IMR-90 (cell line): ENCODE measurements at places on chromosomes 3 and 15. TPM values are rescaled to one million over a fixed set of nuclear protein-coding genes. Genes with fewer than 3 reads are reported as not detected.

Gene OTOL1
- total RNA-seq: not detected in 2 replicates

Gene LOXL1
- total RNA-seq: 146 and 148 TPM in 2 replicates

Gene ISLR
- total RNA-seq: under 0.01 TPM in 2 replicates

Gene MST1R
- total RNA-seq: under 0.01 TPM in 1 of 2 replicates, not detected in the other

Gene KCNAB1
- total RNA-seq: under 0.01 and 0.56 TPM in 2 replicates

DNA sequence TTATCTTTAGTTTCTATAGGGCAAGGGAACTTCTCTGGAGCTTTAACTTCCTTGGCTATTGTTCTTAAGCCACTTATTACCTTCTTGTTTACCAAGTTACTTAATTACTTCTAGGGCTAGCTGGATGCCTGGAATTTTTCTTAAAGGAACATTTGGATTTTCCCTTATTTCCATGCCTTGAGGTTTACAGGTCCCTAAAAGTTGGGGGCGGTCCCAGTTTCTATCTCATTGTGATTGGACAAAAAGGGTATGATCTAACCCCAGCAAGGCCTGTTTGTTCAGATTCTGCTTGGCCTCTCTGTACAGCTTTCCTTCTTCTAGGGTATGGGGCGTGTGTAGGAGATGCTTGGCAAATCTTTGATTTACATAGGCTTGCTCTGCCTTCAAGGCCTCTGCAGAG lies 17.4 kb downstream of the PDHB start:
- peaks cover 47% of the 10 kb centered on the region; the same call in 1 of the 2 replicates for H3K36me3 ChIP-seq
- no peak overlapping the region for H3K27ac ChIP-seq
- DNase-seq: no peak
- no peak overlapping the region for H3K4me3 ChIP-seq
- H3K27me3 ChIP-seq: no peaks in the 10 kb centered on the region

GRCh38 chr15:60918234-60918959 lies 310.7 kb downstream of the RORA start:
- no peak overlapping the region for H3K4me3 ChIP-seq
- H3K27me3 ChIP-seq: no peaks in the 10 kb centered on the region; the same call in 1 of the 2 replicates
- peaks cover 3% of the 10 kb centered on the region; the same call in 1 of the 2 replicates for H3K4me1 ChIP-seq
- DNase-seq: no peak
- H3K36me3 ChIP-seq: no peaks in the 10 kb centered on the region

DNA sequence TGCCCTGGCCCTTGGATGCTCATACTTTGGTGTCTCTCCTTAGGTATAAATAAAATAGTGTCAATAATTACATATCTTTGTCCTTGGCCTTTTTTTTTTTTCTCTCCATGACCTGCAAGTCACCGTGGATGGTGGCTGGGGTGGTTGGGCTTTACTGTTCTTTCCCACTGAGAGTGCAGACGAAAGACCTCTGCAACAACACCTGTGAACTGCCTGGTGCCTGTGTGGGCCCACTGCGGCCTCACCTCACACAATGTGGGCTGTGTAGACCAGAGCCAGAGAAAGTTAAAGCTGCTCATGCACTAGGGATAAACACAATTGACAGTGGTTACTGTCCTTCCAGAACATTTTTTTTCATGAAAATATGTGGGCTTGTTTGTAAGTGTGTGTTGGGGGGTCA lies 39.0 kb downstream of the CCDC32 start:
- H3K36me3 ChIP-seq: no peaks in the 10 kb centered on the region
- H3K27ac ChIP-seq: no peak overlapping the region
- no peak overlapping the region for H3K4me3 ChIP-seq
- DNase-seq: no peak
- H3K4me1 ChIP-seq: 0 out of 2 replicates have a peak, but pooled peaks cover 2% of the 10 kb centered on the region
- H3K27me3 ChIP-seq: no peaks in the 10 kb centered on the region

DNA sequence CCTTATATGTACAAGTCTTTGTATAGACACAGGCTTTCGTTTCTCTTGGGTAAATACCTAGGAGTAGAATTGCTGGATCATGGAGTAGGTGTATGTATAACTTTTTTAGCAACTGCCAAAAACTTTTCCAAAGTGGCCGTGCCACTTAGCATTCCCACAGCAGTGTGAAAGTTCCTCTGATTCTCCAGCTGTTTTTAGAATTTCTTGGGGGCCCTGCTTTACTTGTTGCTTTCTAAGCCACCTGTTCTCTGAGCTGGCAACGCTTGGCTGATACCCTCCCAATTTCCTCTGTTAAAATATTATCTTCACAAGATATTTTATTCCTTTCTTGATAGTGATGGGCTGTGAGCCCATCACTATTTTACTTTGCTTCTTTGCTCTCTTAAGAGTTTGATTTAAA lies 19.2 kb downstream of the LIMD1 start:
- DNase-seq: no peak
- H3K4me3 ChIP-seq: no peak overlapping the region
- H3K4me1 ChIP-seq: peaks cover 33% of the 10 kb centered on the region
- H3K27ac ChIP-seq: no peak overlapping the region
- no peaks in the 10 kb centered on the region for H3K27me3 ChIP-seq

- no peaks in the 10 kb centered on the region for H3K27me3 ChIP-seq
- peak overlapping the region; percentile 33 for H3K27ac ChIP-seq
- H3K36me3 ChIP-seq: no peaks in the 10 kb centered on the region
- peak; percentile 78 for DNase-seq
- H3K4me3 ChIP-seq: peak overlapping the region; percentile 48
Measured at GRCh38 chr15:85329561-85330422, 50.6 kb upstream of the AKAP13 start.

DNA sequence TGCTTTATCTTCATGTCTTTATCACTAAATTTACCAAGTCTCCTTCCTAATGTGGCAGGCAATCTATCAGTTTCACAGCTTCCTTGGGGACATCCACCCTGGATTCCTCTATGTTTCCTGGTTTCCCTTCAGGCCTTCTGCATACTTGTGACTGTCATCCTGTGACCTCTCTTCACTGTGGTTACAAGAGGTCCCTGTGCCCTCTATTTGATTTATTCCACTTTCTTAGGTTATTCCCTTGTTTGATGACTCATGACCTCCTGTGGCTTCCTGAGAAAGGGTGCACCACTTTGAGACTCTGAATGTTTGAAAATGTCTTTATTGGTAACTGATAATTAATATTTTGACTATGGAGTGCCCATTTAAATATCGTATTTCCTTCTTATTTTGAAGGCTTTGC lies 60.5 kb upstream of the KY start:
- H3K27ac ChIP-seq: no peak overlapping the region
- no peaks in the 10 kb centered on the region for H3K27me3 ChIP-seq
- H3K4me1 ChIP-seq: no peaks in the 10 kb centered on the region
- H3K36me3 ChIP-seq: no peaks in the 10 kb centered on the region
- peak; percentile 8 for DNase-seq

- DNase-seq: no peak
- no peak overlapping the region for H3K4me3 ChIP-seq
- H3K4me1 ChIP-seq: no peaks in the 10 kb centered on the region
Measured at GRCh38 chr15:65619626-65620290, 2.0 kb upstream of the SLC24A1 start.
